Cardiac muscle cell (in vitro differentiated cells and primary cell): ENCODE measurements at places on chromosomes 1 and 21.
A peak's percentile ranks its signal among the peaks of the same experiment; 100 is the strongest.

GRCh38 chr1:71049951-71050598 lies 2.5 kb upstream of the PTGER3 start:
- peak; percentile 78 for DNase-seq

DNA sequence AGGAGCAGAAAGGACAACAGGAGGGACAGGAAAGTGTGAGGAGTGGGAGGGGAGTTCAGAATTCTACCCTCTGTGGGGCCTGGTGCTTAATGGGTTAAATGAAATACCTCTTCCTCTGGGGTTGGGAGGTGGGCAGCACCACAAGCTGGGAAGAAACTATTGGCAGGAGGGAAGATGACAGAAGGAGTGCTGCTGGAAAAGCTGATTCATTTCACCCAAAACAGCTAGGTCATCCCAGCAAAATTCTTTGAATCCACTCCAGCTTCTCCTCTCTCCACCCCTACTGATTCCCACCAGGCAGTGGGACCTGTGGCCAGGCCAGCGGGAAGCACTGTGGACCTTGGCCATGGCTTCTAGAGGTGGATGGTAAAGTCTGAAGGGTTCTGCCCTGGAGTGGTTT lies 12.8 kb downstream of the BCAN start:
- no peak for DNase-seq

- no peak for DNase-seq
Measured at GRCh38 chr1:196669051-196669450, 17.2 kb downstream of the CFH start.

- peak; percentile 64 for DNase-seq
Measured at GRCh38 chr1:19559641-19560040, 74.3 kb upstream of the CAPZB start.

- no peak for DNase-seq
Measured at GRCh38 chr1:198333744-198334143, 176.9 kb downstream of the NEK7 start.

GRCh38 chr1:19044975-19045831 lies 88.7 kb upstream of the IFFO2 start:
- DNase-seq: peak; percentile 22

- DNase-seq: no peak
Measured at GRCh38 chr1:167957710-167958109, 20.8 kb upstream of the MPC2 start.
